Stimulated activated CD4-positive, alpha-beta T cell treated with anti-CD3 and anti-CD28 coated beads, Interleukin-1b, Interleukin-23, amount 100 ng/mL, for 1 hour (primary cell): ENCODE measurements at places on chromosomes 3 and 15.

GRCh38 chr3:162892921-162893793 is 1396.5 kb downstream of the OTOL1 start:
- DNase-seq, result no peak

- DNase-seq, result no peak
Measured at GRCh38 chr3:81713031-81713430, 48.4 kb downstream of the GBE1 start.

DNA sequence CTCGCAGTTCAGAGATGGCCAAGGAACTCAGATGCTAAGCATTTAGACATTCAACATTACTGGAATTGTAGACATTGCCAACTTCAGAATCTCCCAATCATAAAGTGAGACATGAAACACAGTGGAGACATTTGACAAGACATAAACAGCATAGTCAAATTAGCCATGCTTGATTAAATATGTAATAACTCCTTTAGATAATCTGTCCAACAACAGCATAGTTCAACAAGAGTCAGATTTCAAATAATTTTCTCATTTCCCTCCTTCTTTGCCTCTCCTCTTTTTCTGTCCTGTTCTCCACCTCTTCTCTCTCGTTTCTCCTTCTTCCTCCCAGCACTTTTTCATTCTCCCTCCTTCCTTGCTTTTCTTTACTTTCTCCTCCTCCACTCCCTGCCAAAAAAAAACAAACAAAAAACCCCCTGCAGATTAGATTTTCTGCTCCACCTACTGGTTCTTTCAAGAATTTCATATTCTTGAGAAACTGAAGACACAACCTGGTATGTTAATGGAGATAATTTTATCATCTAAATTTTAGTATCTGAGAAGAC is 20.2 kb downstream of the CPOX start:
- DNase-seq, result no peak

DNA sequence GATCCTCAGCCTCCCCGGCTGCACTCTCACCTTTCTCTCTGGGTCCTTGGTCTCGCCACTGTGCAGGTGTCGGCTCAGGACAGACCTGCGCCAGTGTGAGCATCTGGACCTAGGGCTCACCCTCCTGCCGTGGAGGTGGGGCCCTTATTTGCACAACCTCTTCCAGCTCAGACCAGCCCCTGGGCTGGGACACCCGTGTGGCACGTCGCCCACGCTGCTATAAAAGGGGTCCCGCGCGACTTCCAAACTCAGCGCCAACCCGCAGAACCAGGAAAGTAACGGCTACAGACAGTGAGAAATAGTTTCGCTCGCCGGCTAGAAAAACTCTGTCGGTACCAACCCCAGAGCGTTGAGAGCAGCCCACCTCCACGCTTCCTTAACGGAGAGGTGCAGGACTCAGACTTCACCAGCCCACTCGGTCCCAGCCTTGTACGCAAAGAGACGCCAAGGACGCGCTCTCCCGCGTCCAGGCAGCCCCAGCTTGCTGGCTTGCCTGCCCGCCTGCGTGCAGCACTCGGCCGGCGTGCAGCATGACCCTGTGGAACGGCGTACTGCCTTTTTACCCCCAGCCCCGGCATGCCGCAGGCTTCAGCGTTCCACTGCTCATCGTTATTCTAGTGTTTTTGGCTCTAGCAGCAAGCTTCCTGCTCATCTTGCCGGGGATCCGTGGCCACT is at the start of the genes DUOX2 and DUOXA2:
TSS of gene DUOX2 (minus strand) at position 97 of the 675 bp plus-strand sequence. CDS start 761 bp downstream, outside the sequence.
TSS of gene DUOXA2 (plus strand) at position 251 of the 675 bp plus-strand sequence. CDS start at position 531, 280 bp downstream.
- no peak for DNase-seq

DNA sequence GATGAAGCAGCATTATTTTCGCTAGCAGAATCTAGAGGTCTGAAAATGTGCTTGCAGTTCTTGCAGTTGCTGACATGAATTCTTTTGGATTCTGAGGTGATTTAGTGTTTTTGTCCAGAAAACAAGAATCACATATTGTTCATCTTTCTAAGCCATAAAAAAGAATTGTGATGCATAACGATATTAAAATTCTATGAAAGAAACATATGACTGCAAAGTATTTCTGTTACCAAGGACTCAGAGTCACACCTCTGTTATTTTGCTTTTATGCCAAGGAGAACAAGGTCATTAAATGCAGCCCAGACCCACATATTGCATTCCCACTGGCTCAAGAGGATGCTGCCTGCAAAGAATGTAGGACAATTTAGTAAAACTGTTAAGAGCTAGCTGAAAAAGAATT is 299.8 kb upstream of the GPR149 start:
- DNase-seq, result no peak

GRCh38 chr15:68989541-68990230 is 24.8 kb upstream of the NOX5 start:
- DNase-seq, result no peak

DNA sequence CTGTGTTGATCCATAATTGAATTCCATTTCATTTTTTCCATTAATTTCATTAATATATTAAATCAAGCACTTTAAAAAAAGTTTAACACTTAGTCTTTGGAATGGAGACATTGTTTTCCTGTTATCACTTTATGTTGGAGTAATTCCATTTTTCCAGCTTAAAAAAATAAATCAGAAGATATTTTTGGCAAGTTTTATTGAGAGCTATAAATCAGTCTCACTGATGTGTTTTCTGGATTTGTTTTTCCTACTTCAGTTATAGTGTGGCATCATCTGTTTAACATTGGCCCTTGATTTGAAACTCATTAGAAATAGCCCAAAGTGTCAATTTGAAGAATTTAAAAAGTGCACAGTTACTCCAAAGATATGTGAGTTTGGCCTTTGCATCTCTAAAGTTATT is 53.1 kb downstream of the MAP2K5 start:
- no peak for DNase-seq

- no peak for DNase-seq
Measured at GRCh38 chr3:142095841-142096240, 53.5 kb downstream of the TFDP2 start.

DNA sequence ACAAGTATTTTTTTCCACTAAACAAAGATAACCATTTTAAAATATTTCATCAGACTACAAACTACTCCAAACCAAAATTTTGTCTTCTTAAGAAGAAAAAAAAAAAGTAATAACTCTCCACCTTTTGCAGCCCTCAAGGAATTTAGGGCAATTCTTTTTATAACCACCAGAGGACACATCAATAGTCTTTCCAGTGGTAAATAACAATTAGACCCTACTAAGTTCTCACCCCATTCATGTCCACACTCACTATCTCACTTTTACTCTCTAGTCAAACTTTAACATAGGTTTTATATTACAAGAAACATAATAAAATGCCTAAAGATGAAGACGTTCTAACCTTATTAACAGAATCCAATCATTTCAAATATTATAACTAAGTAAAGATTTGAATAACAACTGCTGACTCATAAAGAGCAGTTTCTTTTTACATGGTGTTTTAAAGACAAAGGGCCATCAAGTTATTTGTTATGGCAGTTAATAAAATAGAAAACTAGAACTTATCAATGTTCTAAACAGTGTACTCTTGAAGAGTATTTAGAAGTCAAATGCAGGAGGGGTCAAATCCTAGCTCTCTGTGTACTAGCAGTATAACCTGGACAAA is 33.0 kb downstream of the CCDC39 start:
- DNase-seq, result no peak

- no peak for DNase-seq
Measured at GRCh38 chr3:103127098-103127630, 692.3 kb downstream of the ZPLD1 start.
